CD4-positive, alpha-beta T cell treated with Interleukin-4 for 1 hour (primary cell): ENCODE measurements at places on chromosomes 7 and 10.

DNA sequence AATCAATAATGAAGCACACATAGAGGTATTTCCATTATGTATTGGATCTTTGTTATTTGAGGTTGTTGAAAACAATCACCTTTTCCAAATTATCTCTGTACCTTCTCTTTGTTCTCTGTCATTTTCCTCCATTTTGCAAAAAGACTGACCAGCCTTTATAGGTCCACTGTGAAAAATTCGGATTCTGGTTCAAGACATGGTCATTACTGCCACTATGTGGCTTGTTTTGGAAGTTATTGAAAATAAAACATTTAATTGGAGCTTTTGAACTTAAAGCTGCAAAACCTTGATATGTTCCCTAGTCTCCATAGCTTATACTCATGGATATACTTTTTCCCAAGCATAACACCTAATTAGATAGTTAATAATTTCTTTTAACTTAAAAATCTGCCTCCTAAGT is 1094.4 kb downstream of the NRG3 start:
- no peak for DNase-seq

- DNase-seq: no peak
Observed at GRCh38 chr10:133207627-133208026, 22.4 kb upstream of the UTF1 start.

DNA sequence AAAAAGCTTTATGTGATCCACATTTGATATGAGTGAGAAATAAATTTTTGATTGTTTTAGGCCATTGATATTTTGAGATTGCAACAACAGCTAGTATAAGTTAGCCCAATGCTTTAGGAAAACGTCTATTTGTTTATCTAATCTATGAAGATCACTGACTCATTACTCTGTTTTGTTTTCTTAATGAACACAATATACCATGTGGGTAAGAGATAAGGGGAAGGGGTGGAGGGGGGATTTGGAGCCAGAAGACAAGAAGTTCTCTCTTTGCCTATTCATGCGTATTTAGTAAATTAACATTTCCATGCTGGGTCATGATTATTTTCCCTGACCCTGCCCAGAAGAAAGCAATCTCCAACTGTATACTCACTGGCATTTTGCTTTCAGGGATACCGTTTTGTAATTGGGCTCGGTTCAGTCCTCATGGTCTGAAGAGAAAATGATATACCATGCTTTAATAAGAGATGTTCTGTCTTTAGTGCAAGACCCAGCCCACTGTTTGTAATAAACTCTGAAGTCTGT is 359.5 kb upstream of the NPSR1 start:
- no peak for DNase-seq

DNA sequence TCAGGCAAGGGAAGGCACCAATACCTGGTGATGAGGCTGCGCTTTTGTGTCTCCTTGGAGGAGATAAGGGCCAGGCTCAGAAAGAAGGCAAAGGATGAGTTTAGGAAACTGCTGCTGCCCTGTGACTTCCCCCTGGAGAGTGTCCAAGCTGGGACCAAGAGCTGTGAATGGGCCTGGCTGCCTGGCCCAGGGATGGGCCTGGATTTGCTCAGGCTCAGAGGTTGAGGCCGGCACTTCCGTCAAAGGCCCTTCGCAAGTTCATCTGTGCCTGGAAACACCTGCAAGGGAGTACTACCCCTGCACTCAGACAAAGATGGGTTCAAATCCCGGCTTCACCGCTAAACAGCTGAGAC is 50.5 kb upstream of the NANOS1 start:
- DNase-seq: no peak

DNA sequence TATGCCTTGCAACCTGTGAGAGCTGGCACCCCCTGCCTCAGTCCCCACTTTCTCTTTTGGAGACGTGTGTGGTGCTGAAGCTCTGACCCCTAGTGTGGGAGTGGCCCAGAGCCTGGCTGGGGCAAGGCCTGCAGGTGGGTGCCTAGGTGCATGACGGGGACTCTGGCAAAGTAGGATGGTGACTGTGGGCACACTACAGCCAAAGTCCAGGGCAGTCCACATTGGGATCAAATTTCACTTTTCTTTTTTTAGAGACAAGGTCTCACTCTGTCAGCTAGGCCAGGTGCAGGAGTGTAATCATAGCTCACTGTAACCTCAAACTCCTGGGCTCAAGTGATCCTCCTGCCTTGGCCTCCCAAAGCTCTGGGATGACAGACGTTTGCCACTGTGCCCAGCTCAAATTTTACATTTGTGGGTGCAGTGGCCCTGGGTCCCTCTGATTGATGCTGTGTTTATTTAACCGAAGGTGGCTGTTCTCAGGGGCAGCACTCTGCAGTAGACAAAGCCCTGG is 52.3 kb downstream of the NEURL1 start:
- no peak for DNase-seq

GRCh38 chr10:5913736-5914135 is 23.7 kb downstream of the FBH1 start:
- DNase-seq: no peak

GRCh38 chr10:104638861-104639589 is 2.1 kb upstream of the SORCS3 start:
- no peak for DNase-seq
